ENCODE measurements at places on chromosomes 13 and 19. TPM values are rescaled to one million over a fixed set of nuclear protein-coding genes. Genes with fewer than 3 reads are reported as not detected.

Gene FFAR1
- total RNA-seq, result not detected

DNA sequence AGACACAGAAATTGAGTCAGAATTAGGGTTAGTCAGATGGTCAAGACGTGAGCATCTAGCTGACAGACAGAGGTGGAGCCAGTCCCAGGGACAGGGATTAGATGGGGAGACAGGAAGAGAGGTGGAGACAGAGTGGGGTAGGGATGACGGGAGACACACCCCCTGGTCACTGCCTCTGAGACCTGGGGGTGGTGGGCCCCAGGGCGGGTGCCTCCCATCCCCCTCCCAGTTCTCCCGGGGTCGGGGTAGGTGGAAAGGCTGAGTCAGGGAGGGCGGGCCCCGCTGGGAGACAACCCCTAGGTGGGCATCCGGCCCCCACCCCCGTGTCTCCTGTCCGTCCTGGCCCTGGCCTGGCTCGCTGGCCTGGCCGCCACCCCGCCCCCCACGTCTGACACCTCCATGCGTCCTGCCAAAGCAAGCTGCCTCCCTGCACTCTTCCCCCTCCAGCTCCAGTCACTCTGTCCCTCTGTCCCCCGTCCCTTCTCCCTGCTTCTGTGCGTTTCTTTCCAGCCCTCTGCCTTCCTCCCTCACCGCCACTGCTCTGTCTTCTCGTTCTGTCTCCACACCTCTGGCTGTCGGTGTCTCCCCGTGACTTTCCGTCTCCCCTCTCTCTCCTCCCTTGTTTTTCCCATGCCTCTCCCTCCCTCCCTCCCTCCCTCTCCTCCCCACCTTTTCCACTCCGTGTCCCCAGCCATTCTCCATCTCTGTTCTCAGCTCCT lies 15.1 kb downstream of the CCDC97 start:
- peak overlapping the region; percentile 45 for H3K4me3 ChIP-seq
- H3K27me3 ChIP-seq, result no peaks in the 10 kb centered on the region
- peak overlapping the region; percentile 86 for H3K27ac ChIP-seq
- peak; percentile 79 for DNase-seq
- H3K4me1 ChIP-seq, result peaks cover 85% of the 10 kb centered on the region

Gene KANK3
- 49.0 TPM for total RNA-seq

Gene SYNGR4
- not detected for total RNA-seq

DNA sequence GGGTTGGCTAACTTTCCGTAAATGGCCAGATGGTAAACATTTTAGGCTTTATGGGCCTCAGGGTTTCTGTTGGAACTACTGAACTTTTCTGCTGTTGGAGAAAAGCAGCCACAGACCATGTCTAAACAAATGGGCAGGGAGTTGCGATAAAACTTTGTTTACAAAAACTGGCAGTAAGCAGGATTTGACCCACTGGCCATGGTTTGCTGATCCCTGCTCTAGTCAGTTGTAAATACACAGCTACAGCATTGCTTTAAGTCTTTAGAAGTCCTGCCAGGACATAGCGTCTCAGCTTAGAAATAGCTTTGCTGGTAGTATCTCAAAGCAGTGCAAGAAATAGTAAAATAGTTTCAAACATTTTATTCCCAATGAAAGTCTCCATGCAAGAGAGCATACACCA lies 88.4 kb downstream of the NALCN start:
- H3K27ac ChIP-seq, result no peak overlapping the region
- no peaks in the 10 kb centered on the region for H3K36me3 ChIP-seq
- no peaks in the 10 kb centered on the region for H3K4me1 ChIP-seq
- H3K4me3 ChIP-seq, result no peak overlapping the region
- H3K27me3 ChIP-seq, result no peaks in the 10 kb centered on the region
- DNase-seq, result no peak

Gene DKKL1
- total RNA-seq, result 0.92 TPM

Gene CFAP97D2
- total RNA-seq, result 1.8 TPM

DNA sequence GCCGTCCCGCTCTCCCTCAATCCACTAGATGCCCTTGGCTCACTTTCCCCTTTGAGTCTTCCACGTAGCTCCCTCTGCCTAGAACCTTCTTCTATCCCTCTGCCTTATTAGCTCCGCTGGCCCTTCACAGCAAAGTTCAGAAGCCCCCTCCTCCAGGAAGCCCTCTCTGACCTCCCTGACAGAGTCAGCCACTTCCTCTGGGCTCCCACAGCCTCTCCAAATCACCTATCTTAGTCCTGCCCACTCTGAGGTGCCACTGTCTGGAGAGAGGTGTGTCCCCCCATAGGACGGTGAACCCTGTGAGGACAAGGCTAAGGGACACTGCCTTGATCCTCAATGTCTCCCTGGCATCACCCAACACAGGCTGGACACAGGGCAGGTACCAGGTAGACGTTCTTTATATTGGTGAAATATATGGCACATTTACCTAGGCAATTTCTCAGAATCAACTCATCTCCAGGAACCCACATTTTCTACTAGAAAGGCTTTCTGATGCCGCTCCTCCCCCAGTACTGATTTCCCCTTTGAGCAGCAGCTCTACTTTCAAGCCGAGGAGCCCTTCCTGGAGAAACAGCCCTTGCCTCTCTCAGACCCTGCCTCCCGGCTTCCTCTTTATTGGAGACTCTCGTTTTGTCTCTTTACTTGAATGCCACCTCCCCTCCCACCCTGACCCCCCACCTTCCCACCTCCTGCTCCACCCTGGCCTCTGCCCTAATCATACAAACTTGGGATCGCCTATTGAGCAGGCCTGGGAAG lies 3.4 kb upstream of the TGFB1 start:
- H3K4me1 ChIP-seq, result peaks cover 35% of the 10 kb centered on the region
- H3K36me3 ChIP-seq, result no peaks in the 10 kb centered on the region
- DNase-seq, result no peak
- H3K4me3 ChIP-seq, result no peak overlapping the region

- H3K4me3 ChIP-seq, result no peak overlapping the region
- H3K36me3 ChIP-seq, result no peaks in the 10 kb centered on the region
- H3K4me1 ChIP-seq, result peaks cover 18% of the 10 kb centered on the region
- peaks cover 11% of the 10 kb centered on the region for H3K27me3 ChIP-seq
- no peak for DNase-seq
These were observed 2.8 kb downstream of the WTIP start for GRCh38 chr19:34484328-34484727.

- peaks cover 34% of the 10 kb centered on the region for H3K4me1 ChIP-seq
- H3K27me3 ChIP-seq, result no peaks in the 10 kb centered on the region
- DNase-seq, result peak; percentile 25
- H3K4me3 ChIP-seq, result no peak overlapping the region
- no peak overlapping the region for H3K27ac ChIP-seq
These were observed 76.9 kb downstream of the SIPA1L3 start for GRCh38 chr19:37983916-37984315.

DNA sequence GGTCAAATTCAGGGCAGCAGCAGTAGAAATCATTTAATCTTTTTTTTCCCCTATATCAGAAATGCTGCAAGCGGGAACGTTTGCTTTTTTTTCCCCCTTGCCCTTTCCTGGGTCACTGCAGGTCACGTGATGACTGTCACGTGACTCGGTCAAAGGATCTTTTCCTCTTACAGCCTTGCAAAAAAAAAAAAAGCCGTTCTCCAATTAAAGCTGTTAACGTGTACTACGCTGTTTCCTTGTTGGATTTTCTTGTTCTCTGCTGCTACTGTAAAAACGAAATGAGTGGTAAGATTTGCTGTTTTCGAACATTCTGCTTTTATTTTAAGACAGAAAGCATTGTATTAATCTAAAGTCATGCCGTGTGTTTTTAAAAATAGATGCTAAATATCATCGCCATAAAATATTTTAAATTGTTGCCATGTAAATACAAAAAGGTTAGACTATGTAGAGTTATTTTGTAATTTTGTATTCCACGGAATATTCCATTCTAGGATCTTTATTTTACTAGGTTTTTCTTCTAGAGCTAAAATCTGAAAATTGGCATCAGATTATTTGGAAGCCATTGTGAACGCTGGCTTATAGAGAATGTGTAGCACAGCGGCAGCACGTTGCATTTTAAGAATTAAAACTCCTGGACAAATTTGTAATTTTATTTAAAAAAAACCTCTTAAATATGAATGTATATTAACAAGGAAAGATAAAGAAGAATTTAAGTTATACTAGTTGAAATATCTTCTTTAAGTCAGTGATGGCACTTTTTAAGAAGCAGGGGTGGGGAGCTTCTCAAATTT lies 109.8 kb upstream of the MLNR start:
- H3K27ac ChIP-seq, result peak overlapping the region; percentile 50
- DNase-seq, result peak; percentile 87

Gene HPN
- total RNA-seq, result 28.1 TPM

DNA sequence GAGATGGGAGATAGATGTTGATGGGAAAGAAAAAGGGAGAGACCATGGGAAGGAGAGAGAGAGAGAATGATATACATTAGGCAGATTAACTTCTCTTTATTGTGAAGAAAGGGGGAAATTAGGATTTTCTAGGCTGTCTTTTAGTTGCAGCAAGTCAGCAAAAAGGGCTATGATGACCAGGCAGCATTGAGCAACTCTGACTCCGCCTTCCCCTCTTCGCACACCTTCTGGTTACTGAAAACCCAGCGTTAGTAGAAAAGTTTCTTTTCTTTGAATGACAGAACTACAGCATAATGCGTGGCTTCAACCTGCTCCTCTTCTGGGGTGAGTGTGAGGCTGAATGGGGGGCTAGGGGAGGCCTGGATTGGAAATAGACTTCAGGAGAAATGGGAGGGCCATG lies at the start of gene ADGRE1:
Gene ADGRE1 (plus strand): TSS at position 264 of the 400 bp plus-strand sequence. CDS start 30 bp downstream, at position 294.
- DNase-seq, result peak; percentile 51
- H3K27me3 ChIP-seq, result no peaks in the 10 kb centered on the region
- no peaks in the 10 kb centered on the region for H3K36me3 ChIP-seq
- no peak within 1 kb of the TSS for H3K4me3 ChIP-seq
- H3K4me1 ChIP-seq, result peaks cover 6% of the 10 kb centered on the region

Gene OR10H1
- total RNA-seq, result not detected

Gene SLC7A9
- total RNA-seq, result 0.32 TPM
